D721Med (cell line): ENCODE measurements at places on chromosomes 12 and 14.

DNA sequence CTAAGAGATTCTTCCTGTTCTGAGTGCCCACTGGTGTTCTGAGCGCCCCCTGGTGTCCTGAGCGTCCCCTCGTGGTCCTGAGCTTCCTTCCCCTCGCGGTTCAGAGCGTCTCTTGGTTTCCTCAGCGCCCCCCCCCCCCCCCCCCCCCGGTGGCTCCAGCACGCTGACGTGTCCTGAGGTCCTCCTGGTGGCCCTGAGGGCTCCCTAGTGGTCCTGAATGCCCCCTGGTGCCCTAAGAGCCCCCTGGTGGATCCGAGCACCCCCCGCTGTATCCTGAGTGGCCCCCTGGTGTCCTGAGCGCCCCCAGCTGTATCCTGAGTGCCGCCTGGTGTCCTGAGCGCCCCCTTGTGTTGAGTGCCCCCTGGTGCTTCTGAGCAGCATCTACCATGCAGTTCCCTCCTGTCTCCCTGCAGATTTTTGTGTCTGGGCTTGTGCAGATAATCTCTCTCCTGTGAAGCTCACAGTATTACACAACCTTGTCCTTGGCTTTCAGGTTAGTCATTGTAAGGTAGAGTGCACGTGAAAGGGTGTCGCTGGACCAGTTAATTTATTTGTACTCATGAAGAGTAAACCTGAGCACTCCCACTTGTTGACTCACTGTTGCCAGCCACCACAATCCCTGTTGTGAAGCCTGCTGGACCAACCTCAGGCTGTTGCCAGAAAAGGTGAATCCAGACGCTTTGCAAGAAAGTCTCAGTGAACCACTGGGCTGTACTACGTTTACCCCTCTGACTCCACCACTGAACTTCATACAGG, 1168.4 kb downstream of the TMEM121 start:
- DNase-seq, result no peak

- no peak for DNase-seq
Observed at GRCh38 chr12:112851024-112851777, 55.6 kb upstream of the OAS1 start.

- DNase-seq, result no peak
Observed at GRCh38 chr14:51879170-51879569, 18.8 kb downstream of the GNG2 start.

DNA sequence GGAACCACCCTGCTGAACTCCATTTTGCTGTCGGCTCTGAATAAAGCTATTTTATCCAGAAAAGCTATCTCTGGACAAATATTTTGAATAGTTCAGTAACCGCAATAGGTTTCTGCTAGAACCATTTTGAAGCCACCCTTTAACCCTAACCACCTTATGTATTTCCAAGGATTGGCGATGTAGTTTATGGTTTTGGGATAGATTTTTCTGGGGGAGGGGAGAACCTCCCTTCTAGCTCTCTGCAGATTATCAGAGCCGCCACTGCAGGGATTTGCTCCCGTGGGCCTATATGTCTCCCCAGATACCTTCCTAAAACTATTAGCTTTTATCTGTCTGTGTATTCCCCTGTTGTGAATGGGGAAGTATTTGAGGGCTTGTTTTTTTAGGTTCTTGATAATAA, 1.8 kb upstream of the TUBA1B start:
- DNase-seq, result no peak

DNA sequence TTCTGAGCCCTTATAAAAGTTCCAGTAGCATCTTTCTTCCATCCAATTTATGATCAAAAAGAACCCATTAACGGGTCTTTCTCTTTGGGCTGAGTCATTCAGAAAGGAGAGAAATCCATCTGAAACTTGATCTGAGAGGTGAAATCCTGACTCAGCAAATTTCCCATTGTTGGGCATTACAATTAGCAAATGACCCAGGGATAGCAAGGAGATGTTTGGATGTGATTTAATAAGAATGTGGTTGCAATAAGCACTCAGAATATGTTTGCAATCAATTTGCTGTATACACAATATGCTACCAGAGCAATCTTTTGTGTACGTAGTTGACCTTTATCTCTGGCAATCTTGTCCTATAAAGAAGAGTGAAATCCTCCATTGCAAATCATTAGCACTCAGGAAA, 122.7 kb downstream of the CCDC60 start:
- no peak for DNase-seq

DNA sequence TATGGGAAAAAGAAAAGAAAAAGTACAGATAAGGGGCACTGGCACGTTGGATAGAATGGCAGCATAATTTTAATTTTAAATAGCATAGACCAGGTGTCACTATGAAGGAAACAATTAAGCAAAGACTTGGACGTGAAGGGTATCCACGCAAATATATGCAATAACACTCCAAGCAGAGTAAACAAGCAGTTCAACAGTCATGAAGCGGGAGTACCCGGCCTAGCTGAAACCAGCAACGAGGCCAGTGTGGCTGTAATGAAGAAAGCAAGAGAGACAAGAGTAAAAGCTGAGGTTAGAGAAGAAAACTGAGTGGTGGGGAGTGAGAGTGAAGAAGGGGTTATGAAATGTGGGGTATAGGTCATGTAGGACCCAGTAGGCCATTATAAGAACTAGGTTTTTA, 85.4 kb downstream of the BCL2L14 start:
- DNase-seq, result no peak

DNA sequence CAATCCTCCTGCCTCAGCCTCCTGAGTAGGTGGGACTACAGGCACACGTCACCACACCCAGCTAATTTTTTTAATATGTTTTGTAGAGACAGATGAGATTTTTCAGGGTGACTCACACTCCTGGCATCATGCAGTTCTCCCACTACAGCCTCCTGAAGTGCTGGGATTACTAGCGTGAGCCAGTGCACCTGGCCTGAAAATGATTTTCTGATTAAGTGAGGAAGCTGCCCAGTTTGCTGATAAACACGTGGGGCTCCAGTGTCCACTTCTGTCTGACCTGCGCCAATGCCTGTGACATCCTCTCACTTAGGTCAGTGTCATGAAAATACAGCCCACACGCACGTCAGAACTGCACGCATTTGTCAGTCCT, 37.0 kb upstream of the SFSWAP start:
- DNase-seq, result no peak
